ENCODE measurements at places on chromosomes 3 and 15.
A peak's percentile ranks its signal among the peaks of the same experiment; 100 is the strongest.

DNA sequence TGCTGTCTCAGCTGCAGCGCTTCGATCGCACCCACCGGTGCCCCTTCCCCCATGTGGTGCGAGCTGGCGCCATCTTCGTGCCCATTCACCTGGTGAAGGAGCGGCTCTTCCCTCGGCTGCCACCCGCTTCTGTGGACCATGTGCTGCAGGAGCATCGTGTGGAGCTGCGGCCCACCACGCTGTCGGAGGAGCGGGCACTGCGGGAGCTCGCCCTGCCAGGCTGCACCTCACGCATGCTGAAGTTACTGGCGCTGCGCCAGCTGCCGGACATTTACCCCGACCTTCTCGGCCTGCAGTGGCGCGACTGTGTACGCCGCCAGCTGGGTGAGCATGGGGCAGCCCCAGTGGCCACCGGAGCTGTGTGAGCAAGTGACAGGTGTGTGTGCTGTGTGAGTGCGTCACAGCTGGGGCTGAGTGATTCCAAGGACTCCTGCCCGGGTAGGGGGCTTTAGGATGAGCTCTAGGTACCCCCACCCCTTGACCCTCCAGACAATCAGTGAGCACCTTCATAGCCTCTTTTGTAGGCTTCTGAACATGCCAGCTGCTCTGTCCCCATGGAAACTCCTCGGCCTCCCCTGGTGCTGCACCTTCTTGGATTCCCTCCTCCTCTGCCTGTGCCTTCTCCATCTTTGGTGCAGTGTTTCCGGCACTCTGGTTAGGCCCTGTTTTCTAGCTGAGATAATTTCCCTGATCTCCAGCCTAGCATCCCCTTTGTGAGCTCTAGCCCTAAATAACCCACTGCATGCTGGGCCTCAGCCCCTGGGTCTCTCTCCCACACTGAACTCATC lies 7.0 kb downstream of the C15orf39 start:
- DNase-seq = no peak

DNA sequence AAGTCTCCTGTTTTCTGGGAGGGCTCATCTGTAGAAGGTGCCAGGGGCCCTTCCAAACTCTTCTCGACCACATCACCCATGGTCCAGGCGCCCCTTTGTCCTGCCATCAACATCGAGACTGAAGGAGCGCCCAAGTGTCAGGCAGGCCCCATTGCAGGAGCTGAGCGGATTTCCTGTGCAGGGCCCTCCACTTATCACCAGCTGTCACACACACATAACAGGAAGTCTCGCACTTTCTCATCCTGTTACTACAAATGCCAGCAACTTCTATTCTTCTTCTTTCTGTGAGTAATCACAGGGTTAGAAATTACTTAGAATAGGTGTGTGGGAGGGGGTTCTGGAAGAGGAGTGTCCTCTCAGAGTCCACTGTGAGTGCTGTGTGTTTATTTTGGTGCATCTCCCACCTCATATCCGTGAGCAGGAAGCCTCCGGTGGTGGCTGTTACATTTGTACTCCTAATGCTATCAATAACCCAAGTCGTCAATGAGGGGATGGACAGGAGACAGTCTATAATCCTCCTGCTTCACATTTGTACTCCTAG lies at the start of gene KLHL6:
KLHL6 (minus strand) TSS at position 166 of the 541 bp plus-strand sequence; CDS start at position 113, 53 bp downstream.
- DNase-seq = no peak

GRCh38 chr3:127849368-127849767 lies 27.1 kb upstream of the MGLL start:
- DNase-seq = no peak

DNA sequence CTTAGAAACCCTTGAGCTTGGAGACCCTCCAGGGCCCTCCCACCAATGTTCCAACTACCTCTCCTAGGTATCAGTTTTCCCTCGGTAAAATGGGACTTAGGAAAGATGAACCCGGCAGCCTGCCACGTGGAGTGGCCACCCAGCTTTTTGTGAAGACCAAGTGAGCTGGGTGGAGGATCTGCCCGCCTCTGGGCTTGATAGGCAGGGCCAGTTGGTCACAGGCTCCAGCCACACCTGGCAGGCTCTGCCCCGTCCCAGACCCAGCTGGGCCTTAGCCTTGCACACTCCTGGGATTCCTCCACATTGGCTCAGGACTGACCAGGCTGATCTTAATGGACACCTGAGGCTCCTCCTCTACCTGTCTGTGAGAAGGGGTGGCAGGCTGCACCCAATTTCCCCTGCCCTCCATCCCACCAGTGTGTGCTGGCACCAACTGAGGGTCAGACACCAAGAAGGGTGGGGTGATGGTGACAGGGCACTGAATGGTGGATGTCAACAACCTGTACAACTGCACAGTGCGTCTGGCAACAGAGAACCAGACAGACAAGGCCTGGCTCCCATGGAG lies 761 bp upstream of the GRIP2 start:
- DNase-seq = no peak

- DNase-seq = no peak
Measured at GRCh38 chr3:159260049-159260662, 458.3 kb downstream of the MFSD1 start.

DNA sequence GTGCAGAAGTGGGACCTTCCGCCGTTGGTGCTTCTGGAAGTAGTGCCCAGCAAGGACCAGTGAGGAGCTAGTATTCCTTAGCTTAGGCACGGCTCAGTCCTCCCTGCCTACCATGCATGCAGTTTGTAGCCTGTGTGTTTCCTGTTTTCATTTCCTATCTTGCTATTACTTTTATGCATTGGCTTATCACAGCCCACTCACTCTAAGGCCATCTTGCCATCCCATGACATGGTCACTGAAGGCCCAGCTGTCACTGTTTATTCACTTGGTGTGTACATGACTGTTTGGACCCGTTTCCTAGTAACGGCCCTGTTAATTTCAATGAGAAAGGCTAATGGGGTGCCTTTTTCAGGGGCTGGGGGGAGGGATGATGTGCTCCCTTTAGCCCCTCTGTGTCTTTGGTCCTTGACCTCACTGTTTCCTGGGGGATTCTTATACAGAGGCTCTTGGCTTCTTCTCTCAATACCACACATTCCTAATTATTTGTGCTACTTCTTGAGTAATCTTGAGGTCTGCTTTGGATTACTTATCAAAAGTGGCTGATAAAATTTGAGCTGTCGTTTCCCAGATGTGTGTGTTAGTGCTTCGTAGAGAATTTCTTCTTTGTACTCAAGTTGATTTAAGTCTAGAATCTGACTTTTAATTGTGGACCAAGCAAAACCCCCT lies 24.5 kb upstream of the TRAK1 start:
- no peak for DNase-seq

DNA sequence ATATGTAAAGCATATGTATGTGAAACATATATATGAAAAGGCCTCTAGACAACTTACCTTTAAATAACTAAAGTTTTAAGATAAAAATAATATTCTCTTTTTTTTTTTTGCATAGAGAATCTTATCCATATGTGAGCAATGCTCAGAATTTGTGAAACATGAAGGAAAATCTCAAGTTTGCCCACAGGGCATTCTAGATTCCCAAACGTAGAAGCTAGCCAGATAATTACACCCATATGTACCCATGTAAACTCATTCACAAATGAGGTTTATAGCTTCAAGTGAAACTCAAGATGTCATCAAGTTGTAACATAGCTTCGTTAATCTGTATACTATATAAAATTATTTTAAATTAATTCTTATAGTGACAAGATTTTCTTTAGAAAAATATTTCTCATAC lies 537.3 kb upstream of the NR2F2 start:
- DNase-seq = no peak

GRCh38 chr3:192417017-192417416 lies 310.3 kb downstream of the FGF12 start:
- DNase-seq = no peak

DNA sequence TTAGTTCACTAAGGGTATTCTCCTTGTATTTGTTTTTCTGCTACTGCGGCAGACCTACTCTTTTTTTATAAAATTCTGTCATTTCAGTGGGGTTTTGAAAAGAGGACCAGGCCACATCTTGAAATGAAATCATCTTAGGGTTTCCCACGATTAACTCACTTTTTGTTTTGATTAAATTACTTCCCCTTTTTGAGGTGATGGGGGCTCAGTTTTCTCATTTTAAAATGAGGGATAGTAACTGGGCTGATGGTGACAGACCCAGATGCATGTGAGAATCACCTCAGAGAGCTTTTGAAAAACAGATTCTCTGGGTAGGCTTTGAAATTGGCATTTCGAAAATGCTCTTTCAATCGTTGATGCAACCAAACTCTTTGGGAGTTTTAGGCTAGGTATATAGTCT lies 24.2 kb downstream of the UBE2Q2 start:
- DNase-seq = no peak

DNA sequence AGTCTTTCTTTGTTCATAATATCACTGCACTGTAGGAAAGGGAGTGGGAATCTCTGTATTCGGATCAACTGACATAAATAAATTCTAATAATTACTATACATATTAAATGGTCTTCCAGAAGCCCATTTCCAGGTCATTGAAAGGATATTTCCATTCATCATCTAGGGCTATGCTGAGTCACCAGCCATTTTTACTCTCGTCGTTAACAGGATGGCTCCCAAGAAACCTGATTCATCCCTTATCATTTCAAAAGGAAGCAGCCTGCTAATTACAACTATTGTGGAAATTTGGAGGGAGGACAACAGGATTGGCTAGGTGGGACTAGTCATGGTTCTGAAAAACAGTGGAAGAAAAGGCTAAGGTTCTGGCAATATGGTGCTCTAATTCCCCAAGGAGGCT lies 13.6 kb downstream of the GMNC start:
- no peak for DNase-seq

DNA sequence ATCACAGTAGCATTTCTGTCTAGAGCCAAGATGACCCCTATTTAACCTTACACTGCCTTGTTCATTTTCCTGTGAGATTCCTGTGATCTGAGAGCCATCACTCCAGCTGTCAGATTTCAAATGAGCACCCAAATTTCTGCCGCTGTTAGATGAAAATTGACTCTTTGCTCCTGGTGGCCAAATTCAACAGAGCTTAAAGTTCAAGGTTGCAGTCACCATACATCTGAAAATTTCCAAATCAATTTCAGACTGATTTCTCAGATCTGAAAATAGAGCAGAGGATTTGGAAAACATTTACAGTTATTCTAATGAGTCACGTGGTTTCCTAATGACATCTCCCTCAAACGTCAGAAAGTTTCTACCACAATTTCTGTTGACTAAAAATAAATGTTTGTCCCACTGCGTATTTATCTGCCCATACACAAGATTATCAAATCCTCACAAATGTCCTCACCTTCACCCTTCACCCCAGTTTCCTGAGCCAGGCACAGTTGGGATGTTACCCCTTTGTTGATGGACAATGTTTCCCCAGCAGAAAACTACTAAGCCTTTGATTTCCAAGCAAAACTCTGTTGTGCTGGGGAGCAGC lies 16.4 kb downstream of the HDC start:
- DNase-seq = no peak

DNA sequence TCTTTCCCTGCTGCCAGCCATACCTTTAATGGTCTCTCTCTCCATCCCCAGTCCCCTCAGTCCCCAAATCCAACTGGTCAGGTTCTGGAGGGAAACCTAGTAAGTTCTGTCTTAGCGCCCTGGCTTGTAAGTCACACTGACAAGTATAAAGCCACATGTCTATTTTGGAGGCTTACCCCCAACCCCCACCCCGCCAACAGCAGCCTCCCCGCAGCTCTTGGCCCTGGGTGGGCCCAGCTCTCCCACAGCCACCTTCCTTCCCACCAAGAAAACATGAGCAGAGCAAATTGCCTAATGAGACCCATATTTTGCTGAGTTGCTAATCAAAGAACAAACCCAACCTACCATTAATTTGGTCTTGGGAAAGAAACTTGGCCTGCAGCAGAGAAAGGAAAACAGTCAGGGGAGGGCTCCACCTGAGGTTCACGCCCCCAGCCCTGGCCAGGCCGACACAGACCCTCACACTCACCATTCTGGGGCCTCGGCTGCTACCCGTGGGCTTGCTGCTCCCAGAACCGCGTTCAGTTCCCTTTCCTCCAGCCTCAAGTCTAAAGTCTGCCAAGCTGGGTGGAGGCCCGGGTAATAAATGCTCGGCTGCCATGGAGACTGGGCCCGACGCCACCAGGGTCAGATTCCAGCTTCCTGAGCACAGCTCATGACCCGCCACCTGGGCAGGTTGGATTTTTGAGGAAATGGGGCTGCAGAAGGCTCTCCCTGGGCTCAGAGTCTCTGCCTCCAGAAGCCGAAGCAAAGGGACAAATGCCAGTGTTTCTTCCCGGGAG lies at the start of gene CALML4:
CALML4 (minus strand) TSS at position 557 of the 782 bp plus-strand sequence; CDS start at position 472, 85 bp downstream.
- DNase-seq = peak; percentile 21

DNA sequence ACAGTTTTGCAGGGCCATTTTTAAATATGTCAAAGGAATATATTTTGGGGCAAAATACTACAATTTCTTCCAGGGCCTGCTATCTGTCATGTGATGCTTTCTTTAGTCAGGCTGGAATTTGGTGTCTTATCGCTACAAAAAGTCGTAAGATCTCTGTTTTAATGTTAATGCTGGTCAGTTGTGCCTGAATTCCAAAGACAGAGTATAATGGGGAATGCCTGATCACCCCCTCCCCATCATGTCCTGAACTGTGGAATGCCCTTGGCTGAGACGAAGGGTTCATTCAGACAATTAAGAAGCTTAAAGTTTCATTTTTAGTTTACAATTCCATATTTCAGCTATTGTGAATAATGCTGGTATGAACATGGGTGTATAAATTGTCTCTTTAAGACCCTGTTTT lies 203.0 kb downstream of the TBC1D5 start:
- DNase-seq = no peak

DNA sequence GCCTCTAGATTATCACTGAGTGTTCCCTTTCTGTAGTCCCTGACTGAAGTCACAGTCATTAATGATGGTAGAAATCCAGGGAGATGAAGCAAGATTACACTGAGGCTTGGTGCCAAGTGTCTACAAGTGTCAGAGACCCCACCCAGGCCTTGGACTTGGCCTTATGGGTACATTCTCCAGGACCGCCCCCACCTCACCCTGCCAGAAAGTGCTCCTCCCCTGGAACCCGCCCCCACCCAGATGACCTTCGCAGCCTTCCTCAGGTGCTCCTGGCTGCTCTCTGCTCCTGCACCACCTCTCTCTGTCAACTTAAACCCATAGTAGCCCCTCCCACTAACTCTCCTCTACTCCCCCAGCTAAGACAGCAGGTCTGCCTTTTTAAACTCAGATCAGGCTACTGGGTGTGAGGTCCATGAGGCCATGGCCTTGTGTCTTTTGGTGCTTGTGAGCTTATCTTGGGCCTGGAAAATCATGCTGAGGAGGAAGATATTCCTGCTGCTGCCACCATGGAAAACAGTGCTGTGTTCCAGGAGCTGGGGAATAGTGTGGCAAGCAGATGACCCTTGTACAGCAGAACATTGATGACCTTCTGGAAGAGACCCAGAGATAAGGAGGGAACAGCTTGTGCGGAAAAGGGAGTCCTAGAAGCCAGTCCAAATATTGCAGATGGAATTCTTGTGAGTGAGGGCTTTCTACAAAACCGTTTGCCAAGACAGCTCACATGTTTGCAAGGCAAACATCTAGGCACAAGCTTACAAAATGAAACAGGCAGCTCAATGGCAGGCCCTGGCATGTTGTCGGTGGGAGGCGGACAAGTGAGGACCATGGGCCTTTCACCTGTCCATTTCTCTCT lies 40.3 kb upstream of the NDUFB4 start:
- DNase-seq = no peak

DNA sequence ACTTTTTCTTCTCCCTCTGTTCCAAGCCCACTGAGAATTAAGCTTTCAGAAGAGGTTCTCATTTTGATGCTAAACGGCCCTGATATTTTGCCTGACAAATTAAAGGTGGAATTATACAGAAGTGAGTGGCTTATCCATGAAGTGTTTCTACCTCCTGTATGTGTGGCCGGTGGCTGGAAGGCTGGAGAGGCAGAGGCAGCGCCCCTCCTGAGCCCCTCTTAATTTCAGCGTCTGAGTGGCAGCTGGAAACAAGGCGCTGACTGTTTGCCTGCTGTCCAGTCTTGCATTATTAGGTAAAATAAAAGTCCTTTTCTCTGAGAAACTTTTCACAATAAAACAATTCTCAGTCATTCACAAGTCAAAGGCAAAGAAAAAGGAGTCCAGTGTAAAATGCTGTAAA lies 685.7 kb downstream of the MCTP2 start:
- no peak for DNase-seq
